ENCODE measurements at places on chromosomes 13 and 19.

DNA sequence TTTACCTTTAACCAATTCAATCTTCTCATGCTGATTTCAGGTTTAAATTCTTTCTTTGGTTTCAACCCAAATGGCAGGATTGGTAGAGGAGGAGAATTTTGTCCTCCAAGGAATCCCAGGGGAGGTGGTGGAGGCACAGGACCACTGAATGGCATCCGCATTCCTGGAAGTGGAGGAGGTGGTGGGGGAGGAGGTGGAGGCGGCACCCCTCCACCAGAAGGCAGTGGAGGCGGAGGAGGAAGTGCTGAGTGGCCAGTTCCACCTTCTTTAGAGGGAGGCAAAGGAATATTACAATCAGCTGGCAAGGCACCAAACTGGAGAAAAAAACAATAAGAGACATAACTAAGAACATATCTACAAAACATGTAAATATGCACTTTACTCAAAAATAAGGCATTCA lies 192.9 kb downstream of the DIAPH3 start:
- DNase-seq, result no peak

GRCh38 chr13:63408331-63409189 lies 1992.9 kb upstream of the PCDH20 start:
- no peak for DNase-seq

DNA sequence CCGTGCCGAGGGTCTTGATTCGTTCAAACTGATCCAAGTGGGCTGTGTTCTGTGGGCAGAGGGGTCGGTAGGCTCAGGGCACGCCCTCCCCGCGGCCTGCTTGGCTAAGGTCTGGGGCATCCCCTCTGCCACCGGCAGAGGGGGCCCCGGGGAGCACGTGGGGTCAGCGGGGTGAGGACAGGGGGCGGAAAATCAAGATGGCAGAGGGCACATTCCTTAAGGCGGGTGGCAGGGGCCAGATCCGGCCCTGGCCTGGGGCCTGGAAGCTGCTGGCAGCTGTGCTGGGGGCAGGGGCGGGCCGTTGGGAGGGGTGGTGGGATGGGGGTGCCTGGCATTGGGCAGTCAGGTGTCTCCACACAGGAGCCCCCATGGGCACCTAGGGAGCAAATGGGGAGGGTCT lies 10.7 kb downstream of the PRKACA start:
- no peak for DNase-seq

DNA sequence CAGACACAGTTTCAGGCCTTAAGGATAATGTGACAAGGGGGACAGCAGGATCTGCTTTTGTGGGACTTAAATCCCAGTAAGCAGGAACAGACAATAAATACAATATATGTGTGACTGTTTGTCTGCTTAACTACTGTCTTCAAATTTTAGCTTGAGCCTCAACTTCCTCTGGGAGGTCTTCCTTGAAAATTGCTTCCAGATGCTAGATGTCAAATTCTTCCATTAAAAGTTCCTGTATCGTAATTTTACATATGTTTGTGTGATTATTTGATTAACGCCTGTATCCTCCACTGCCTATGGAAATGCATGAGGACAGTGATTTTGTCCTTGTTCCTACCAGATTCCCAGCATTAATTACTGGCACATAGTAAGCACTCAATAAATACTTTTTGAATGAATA lies 385.5 kb downstream of the NDFIP2 start:
- no peak for DNase-seq

GRCh38 chr13:82654861-82655855 lies 1227.1 kb downstream of the SLITRK1 start:
- DNase-seq, result no peak

DNA sequence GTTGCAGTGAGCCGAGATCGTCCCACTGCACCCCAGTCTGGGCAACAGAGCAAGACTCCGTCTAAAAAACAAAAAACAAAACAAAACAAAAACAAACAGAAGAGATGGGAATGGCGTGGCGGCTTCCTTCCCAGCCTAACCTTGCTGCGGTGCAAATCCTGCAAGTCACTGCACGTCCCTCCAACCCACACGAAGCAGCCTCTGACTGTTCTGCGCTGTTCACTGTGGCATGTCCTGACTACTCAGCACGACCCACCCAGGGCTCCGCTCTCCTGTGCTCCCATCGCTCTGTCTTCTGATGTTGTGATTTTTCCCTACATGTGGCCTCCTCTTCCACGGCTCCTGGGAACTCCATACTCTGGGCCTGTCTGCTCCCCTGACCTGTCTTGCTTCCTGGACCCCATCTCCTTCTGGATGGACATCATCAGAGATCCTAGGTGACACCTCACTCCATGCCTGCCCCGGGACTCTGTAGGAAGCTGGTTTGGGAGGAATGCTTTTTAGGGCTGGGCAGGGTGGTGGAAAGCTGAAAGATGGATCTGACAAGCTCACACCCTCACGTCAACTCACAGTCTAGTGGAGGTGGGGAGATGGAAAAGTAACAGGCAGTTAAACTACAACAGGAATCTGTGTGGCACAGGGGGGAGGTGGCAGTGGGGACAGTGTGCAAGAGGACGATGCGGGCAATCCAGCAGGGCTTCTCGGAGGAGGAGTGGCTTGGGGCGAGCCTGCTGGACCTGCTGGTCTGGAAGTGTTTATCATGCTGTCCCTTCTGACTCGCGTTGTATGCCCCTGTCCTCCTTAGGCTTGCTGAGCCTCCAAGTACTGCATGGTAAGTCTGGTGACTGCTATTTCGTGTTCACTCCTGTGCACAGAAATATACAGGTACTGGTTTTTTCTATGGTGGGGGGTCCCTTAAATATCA lies 18.8 kb downstream of the ZSCAN5A start:
- DNase-seq, result no peak

GRCh38 chr13:76969488-76970365 lies 21.4 kb downstream of the ACOD1 start:
- no peak for DNase-seq

DNA sequence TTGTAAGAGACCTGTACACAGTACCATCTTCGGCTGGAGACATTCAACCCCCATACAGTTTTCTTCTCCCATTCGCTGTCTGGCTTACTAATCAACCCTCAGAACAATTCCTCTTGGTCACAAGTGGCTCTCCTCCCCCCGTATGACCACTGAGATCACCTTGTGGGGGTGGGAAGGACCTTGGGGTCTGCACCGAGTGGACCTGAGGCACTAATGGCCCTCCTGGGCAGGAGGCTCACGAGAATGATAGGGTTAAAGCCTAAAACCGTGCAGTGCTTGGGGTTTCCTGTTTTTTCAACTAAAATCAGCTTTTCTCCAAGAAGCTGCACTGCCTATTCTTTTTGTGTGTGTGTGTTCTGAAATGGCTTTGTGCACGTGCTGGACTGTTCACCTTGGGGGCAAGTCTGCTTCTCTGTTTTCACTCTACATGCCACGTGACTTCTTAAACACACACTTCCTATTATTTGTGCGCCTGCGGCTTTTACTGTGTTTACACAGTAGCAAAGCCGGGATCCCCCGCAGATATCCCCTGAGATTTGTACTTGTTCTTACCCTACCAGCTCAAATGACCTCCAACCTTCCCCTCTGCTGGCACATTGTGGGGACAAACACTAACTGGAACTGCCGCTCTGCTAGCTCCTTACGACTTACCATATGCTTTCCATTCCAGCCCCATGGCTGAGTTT lies 12.3 kb downstream of the RBM26 start:
- no peak for DNase-seq

DNA sequence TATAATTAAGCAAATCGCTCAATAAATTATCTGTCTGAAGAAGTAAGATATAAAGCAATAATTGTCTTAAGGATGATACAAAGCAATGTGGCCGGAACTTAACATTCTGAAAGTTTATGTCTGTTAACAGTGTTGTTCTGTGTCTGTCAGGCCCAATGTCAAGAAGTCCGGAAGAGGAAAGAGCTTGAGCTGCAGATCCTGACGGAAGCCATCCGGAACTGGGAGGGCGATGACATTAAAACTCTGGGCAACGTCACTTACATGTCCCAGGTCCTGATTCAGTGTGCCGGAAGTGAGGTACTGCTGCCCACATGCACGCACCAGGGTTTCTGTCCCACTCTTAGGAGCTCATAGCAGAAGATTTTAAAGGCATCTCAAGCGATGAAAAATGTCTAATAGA lies 45.1 kb upstream of the TEX29 start:
- no peak for DNase-seq

GRCh38 chr13:95553581-95554385 lies 1.3 kb downstream of the CLDN10 start:
- DNase-seq, result no peak

- DNase-seq, result no peak
These were observed 127.2 kb downstream of the SOX1 start for GRCh38 chr13:112194167-112194530.

GRCh38 chr13:36859259-36859658 lies 40.2 kb downstream of the RFXAP start:
- no peak for DNase-seq

- no peak for DNase-seq
These were observed 71.4 kb upstream of the CLDN10 start for GRCh38 chr13:95480791-95481780.

GRCh38 chr13:43546251-43546650 lies 240.5 kb downstream of the ENOX1 start:
- no peak for DNase-seq

DNA sequence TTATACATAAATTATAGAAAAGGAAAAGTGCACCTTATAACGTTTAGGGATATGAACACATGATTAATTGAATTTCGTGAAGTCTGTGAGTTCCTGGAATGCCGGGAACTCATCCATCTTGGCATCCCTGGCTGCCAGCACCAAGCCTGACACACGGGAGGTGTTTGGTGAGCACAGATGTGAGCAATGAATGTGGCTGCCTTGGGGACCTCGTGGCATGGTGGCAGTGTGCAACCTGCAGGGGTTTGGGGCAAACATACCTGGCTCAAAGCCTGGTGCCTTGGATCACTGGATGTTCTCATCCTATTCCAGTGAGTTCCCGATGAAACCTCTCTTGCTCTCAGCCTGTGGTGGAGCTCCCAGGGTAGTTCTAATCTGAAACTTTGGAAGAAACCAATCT lies 10.4 kb upstream of the MAP2K2 start:
- DNase-seq, result no peak

All from progenitor cell of endocrine pancreas (in vitro differentiated cells).